ENCODE measurements at places on chromosomes 2 and 18.

- DNase-seq = no peak
These were observed 476.8 kb downstream of the MBD2 start for GRCh38 chr18:53747663-53748160.

GRCh38 chr2:101569886-101570520, 95.1 kb upstream of the RFX8 start:
- no peak for DNase-seq

GRCh38 chr2:214810671-214811070, 1.2 kb upstream of the BARD1 start:
- DNase-seq = no peak

DNA sequence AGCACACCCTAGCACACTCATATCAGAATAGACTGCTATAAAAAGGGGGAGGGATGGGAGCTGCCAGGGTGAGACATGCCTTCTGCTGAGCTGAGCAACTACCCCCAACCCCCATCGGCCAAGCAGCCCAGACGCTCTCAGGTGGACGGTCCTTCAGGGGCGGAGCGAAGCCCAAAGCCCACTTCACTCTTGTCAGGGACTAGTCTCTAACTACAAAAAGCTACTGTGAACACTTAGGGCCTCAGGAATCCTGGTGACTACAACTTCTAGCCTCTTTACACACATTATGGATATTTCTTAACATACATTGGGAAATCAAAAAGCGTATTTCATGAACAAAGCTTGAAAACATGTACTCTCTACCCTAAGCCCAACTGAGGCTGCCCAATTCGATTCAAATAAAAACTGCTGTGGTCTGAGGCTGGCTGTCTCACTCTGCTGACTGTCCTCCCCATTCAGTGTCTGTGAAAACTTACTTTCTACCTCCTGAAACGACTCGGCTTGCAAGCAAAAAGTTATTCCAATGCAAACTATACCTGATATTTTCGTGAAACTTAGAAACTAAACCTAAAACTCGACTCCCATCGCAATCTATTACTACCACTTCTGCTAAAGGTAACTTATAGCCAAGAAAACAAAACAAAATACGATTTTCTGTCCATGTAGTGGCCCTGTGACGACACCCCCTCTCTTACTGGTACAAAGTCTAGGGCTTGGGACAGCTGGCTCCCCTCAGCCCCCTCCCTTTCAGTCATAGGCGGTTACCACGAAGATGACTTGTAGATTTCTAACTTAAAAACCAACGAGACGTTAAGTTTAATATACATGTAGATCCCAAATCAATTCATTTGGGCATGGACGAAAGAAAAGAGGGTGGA, 1.2 kb downstream of the SERTAD2 start:
- no peak for DNase-seq

DNA sequence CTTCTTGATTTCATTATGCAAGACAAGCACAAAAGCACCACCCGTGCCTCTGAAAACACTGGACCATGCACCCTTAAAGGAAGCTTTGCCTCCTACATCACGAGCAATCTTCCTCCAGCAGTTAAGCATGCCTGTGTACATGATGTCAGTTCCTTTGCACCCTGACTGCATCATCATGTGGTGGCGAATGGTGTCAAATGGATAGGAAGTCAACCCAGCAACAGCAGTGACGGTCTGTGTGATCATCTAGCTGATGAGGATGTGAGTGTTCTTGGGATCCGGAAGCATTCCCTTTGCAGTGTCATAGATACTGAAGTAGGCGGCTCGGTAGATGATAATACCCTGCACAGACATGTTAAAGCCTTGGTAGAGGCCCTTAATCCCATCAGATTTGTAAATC, 240.7 kb upstream of the FAM98A start:
- no peak for DNase-seq

DNA sequence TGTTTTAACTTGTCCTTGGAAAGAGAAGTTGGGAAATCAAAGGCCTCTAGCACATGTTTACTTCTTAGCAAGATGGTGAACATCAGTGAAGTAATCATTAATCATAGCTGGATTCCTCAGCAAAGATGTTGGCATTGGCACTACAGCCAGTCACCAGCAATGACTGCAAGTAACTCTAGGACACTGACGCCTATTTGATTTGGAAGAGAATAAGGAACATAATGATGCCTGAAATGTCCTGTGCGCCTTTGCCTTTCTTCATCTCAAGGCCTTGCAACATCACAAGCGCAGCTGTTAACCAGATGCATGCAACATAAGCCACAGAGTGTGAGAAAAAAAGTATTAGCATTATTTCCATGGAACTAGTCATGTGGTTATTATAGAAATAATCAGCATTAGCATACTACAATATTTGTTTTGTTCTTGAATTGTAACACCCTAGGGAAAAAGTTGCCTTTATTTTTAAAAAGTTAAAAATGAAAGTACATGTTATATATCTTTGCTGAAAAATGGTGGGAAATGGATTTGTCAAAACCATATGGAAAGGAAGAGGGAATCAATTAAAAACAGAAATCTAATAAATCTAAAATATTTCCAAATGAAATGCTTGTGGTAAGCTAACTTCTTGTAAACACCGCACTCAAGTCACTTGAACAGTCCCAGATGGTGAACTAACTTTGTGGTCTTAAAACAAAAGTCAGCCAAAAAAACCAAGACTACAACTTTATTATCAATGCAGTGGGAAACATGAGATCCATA, 55.6 kb downstream of the THADA start:
- DNase-seq = no peak

DNA sequence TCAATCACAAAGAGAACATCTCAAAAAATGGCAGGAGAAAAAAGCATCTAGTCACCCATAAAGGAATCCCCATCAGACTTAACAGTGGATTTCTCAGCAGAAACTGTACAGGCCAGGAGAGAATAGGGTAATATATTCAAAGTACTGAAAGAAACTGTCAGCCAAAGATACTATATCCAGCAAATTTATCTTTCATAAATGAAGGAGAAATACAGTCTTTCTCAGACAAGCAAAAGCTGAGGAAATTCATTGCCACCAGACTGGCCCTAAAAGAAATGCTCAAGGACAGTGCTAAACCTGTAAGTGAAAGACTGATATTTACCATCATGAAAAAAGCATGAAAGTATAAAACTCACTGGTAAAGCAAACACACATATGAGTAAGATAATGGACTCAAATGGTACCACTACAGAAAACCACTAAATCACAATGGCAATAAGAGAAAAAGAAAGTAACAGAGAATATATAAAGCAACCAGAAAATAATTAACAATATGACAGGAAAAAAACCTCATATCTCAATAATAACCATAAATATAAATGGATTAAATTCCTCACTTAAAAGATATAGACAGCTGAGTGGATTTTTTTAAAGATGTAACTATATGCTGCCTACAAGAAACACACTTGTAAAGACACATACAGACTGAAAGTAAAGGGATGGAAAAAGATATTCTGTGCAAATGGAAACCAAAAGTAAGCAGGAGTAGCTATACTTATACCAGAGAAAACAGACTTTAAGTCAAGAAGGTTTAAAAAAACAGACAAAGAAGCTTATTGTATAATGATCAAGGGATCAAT, 83.4 kb upstream of the STK39 start:
- DNase-seq = no peak

- DNase-seq = no peak
These were observed 70.3 kb downstream of the TGOLN2 start for GRCh38 chr2:85257359-85257969.

DNA sequence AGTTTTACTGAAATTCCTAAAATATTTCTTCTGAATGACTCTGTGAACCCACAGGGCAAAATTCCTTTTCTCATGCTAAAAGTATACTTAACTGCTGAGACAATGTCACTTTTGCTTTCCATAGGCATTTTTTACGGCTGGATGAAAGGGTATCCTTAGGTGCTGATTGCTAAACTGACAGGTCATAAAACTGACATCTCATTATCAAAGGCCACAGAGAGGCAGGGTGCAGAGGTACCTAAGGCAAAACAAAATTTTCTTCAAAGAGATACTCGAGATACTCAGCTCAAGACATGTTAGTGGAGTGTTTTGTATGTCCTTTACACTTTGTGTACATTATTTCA, 62.0 kb upstream of the WDR75 start:
- DNase-seq = no peak

GRCh38 chr2:44843086-44843485, 98.4 kb upstream of the SIX3 start:
- DNase-seq = no peak

GRCh38 chr2:165196411-165196810, 7.4 kb downstream of the SCN3A start:
- DNase-seq = no peak

DNA sequence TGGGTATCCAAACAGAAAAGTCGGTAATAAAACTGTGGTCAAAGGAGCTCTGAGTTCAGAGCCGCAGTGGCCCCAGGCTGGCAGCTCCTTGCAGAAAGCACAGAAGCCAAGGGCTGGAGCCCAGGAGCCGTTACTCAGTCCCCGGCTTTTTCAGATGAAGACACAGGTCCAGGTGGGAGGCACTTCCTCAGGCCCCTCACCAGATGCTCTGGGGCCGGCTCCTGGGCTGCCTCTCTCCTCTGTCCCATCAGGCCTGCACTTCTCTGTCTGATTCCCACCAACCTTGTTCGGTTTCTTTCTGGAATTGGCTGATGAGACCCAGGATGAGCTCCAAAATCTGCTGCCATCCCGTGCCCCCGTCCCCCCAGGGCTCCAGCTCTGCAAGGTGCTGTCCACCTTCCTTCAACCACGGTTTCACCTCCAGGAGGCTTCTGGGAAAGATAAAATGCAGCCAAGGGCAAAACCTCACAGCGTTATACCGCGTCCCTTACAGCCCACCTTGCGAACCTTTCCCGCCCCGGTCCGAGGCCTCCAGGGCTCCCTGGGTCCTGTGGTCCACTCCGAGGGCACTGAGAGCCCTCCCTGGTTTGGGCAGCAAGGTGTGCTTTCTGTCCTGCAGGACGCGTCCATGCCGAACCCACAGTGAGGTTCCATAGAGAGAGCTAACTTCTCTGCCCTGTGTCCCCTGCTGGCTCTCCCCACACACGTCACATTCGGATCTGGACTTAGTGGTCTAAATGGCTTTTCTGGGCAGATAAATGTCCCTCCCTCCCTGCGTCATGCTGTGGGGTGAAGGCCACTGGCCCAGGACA, 102.9 kb downstream of the TPO start:
- DNase-seq = no peak

DNA sequence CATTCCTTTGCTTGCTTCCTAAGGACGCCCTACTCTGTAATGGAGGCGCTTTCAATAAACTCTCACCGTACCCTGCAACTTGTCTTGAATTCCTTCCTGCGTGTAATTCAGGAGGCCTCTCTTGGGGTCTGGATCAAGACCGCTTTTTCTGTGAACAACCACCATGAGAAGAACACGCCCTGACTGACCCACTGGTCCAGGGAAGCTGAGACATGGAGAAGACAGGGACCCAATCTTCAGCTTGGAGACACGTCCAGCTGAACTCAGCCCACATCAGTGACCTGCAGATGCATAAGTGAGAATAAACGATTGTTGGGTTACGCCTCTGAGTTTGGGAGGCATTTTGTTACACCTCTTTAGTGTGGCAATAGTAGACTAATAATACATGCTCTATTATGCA, 7.8 kb upstream of the NARS1 start:
- no peak for DNase-seq

- no peak for DNase-seq
These were observed 8.7 kb downstream of the CHMP1B start for GRCh38 chr18:11859903-11860407.

DNA sequence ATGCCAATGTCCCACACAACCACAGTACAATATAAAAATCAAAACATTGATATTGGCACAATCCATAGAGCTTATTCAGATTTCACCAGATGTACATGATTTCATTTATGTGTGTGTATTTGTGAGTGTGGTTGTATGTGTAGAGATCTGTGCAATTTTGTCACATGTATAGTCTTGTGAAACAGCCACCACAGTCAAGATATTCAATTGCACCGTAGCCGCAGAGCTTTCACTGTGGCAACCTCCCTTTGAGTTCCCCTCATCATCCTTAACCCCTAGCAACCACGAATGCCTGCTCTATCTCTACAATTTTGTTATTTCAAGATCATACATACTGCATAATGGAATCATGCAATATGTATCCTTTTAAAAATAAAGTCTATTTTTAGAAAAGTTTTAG, 391.3 kb downstream of the SETBP1 start:
- DNase-seq = no peak

- DNase-seq = no peak
These were observed 1.1 kb downstream of the DYSF start for GRCh38 chr2:71454221-71455010.

- DNase-seq = no peak
These were observed 3.4 kb downstream of the VSNL1 start for GRCh38 chr2:17543848-17544247.

- DNase-seq = no peak
These were observed 666.2 kb upstream of the HS6ST1 start for GRCh38 chr2:128984855-128985254.

Measured in immature natural killer cell (primary cell).